ENCODE measurements at places on chromosomes 4 and X.

GRCh38 chr4:37516057-37516775 is 170.0 kb downstream of the RELL1 start:
- no peak for DNase-seq

- DNase-seq: no peak
These were observed 322.9 kb downstream of the RAPGEF2 start for GRCh38 chr4:159425737-159426305.

GRCh38 chr4:170271723-170272122 is 182.0 kb upstream of the AADAT start:
- no peak for DNase-seq

GRCh38 chr4:71126719-71127118 is 133.3 kb downstream of the DCK start:
- no peak for DNase-seq

- no peak for DNase-seq
These were observed 542.3 kb upstream of the GRIA3 start for GRCh38 chrX:122641826-122642225.

DNA sequence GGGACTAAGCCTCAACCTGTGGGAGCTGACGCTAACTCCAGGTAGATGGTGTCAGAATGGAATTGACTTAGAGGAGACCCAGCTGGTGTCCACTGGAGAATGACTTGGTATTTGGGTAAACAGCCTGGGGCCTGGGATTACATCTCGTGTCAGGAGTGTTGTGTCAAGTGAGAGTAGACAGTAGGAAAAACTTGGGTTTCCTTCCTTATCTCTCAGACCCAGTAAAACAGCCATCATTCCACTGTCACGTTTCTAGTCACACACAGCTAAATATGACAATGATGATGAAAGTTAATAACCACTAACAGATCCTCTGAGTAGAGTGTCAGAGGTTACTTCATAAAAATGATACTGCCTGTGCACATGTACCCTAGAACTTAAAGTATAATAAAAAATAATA is 13.8 kb downstream of the ZNF674 start:
- DNase-seq: no peak

Measured in GM12864 (cell line).